ENCODE measurements at places on chromosomes 13 and 19.

GRCh38 chr13:79602936-79603335, 122.0 kb downstream of the NDFIP2 start:
- DNase-seq: no peak

GRCh38 chr13:35356572-35356971, 119.9 kb downstream of the MAB21L1 start:
- no peak for DNase-seq

- no peak for DNase-seq
These were observed 19.4 kb upstream of the MBNL2 start for GRCh38 chr13:97202761-97203160.

GRCh38 chr13:113558461-113558860, 26.1 kb upstream of the TFDP1 start:
- no peak for DNase-seq

- DNase-seq: no peak
These were observed 574.0 kb downstream of the EFNB2 start for GRCh38 chr13:105961438-105961837.

DNA sequence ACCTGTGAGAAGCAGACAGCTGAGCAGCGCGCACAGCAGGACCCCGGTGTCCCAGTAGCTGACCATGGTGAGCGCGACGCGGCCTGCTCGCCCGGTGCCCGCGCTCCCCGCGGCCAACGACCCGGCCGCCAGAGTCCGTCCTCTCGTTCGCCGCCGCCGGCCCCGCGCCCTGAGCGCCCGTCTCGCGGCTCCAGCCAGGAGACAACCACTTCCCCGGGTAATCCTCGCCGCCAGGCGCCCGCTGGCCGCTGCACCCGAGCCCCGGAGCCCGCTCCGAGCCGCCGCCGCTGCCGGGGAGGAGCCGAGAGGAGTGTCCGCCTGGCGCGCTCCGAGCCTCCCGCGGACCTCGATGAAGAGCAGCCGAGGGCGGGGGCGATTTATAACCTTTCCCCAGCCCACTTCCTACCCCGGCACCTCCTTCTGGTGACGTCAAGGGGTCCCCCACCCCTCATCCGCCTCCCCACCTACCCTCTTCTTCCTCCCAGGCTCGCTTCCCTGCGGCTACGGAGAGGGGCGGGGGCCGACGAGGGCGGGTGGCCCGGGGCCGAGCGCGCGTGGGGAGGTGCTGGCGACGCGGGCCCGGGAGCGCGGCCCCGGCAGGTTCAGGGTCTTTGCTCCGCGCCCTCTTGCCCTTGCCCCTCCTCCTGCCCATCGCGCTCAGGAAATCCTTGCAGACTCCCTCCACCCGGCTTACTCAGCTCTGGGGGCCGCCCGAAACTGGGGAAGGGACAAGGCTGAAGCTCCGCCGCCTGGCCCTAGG, at the start of gene FLT1:
Gene FLT1 (minus strand): TSS at position 351 of the 760 bp plus-strand sequence. CDS start 285 bp downstream, at position 66.
- DNase-seq: peak; percentile 77

GRCh38 chr19:13153569-13154240, 3.5 kb downstream of the IER2 start:
- no peak for DNase-seq

DNA sequence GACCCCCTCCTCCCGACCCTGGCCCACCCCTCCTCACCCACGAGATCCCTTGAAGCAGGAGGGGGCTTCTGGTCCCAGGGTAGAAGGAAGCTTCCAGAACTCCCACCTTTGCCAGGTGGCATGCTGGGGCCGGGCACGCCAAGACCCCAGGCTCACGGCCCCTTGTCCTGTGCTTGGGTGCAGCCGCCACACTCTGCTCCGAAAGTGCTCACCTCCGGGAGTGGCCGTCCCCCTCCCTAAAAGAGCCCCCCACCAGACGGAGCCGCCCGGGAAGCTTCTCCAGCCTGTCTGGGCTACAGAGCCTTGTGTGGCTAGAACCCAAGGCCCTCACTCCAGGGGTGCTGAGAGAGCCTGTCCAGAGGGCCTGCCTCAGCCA, 1.8 kb upstream of the EFNA2 start:
- no peak for DNase-seq

DNA sequence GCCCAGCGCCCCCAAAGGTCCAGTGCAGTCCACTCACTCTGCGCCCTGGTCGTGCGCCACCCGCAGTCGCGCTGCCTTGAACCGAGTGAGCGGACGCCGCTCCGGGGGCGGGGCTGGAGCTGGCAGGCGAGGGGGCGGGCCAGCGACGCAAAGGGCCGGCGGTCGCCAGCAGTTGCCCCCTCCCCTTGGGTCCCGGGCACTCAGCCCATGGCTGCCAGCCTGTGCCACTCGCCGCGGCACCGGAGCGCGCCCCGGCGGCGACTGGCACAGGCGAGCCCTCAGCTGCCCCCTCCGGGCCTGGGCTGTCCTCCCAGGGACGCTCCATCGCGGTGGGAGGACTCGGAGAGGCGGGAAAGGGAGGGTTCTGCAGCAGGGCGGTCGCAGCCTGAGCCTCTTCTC, at the start of gene S1PR5:
Gene S1PR5 (minus strand): TSS at position 87 of the 399 bp plus-strand sequence. CDS start 2,436 bp downstream, outside the sequence.
- no peak for DNase-seq

DNA sequence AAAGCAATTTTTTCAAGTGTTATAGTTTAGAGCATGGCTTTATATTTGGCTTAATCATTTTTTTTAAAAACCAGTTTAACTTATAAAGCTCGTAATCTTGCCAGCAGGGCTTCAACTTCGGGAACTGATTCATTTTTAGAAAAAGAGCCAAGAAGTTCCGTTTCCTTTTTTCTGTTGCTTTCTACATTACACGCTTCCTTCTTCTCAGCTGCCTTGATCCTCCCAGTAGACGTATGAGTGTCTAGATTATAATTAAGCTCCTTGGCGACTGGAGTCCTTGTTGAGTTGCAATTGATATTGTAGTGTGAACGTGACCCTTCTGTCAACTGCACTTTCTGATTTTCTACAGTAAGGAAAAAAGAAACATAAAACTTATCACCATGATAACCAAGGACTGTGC, 497.2 kb downstream of the DIAPH3 start:
- DNase-seq: no peak

- DNase-seq: no peak
These were observed 13.5 kb downstream of the SPPL2B start for GRCh38 chr19:2341982-2342381.

DNA sequence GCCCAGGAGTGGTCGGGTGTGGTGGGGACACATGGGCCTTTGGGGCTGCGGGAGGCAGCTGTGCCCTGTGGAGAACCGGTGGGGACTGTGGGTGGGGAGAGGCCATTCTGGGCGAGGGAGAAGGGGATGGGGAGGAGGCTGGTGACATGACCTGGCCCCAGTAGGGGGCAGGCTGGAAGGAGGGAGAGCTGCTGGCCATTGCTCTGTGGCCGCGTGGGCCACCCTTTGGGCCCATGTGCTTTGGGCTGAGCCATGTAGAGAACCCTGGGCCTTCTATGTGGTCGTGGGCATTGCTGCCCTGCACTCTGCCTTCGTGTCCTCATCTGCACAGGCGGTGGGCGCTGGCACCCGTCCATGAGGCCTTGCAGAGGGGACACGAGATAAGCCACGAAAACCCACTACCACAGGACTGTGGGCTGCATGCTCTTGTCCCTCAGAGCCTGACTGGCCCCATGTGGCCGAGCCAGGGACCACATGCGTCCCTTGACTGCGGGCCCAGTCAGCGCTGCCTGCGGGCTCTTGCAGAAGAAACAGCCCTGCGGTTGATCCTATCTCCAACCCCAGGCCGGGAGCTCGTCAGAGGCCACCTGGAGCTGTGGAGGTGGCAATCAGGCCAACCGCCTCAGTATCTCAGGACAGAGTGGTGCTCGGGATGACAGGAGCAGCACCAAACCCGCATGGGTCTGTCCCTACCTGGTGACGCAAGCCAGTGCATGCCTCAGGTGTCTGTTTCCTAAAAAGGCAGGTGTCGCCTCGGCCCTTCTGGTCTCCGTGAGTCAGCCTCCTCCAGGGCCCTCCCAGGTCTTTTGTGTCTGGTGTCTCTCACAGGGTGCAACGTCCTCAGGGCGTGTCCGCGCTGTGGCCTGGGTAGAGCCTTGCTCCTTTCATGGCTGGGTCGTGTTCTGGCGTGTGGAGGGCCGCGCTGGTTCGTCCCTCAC, 14.3 kb downstream of the FZR1 start:
- no peak for DNase-seq

GRCh38 chr13:45691251-45691650, 10.9 kb upstream of the CBY2 start:
- no peak for DNase-seq

DNA sequence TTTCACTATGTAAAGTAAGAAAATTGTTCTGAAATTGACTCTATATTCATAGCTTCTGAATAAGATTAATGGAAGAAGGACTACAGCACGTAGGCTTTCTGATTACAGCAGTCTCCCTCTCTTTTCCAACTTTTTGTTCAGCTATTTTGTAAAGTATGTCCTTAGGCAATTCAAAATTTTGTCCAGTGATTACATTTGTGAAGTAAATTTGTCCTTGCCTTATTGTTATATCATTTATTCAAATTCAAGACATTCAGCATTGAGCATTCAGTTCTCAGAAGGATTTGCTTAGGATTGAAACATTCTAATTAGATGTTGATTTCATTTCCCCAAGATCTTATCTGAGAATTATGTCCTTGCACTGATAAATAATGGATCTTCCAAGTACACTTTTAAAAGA, 76.6 kb downstream of the WDFY2 start:
- DNase-seq: no peak

DNA sequence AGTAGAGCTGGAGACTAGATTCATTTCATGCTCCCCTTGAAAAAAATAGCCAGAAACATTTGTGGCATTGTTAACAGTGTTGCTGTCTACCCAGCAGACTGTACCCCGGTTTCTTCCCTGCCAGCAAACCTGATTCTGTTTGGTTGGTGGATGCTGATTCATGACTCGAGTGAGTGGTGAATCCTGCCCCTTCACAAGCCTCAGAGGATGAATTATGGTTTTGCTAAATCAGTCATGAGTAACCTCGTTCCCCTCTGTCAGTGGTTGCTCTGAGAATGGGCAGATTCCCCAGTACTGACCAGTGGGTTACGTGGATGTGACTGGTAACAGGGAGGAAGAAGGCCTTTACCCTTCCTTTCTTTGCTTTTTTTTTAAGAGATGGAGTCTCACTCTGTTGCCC, 10.1 kb downstream of the NLRP12 start:
- DNase-seq: no peak

DNA sequence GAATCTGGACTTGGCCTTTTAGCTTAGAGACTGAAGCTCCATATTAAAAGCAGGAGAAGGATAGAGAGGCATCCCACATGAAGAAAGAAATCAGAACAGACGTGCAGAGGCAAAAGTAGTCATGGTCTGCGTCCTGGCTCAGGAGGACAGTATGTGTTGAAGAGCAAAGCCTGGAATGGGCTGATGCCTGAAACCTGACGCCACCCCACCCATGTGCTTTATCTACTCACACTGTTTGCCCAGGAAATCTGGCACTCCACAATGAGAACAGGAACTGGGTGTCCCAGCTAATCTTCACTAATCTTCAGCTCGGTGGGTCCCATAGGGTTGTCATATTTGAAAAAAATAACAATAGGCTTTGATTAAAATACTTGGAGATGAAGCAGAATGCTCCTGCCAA, 549.0 kb upstream of the GPC6 start:
- DNase-seq: no peak

GRCh38 chr13:40679480-40679985, 13.1 kb upstream of the FOXO1 start:
- DNase-seq: no peak

- DNase-seq: no peak
These were observed 2.6 kb downstream of the ZNF71 start for GRCh38 chr19:56597696-56598095.

- no peak for DNase-seq
These were observed 588 bp downstream of the DNASE2 start for GRCh38 chr19:12880551-12881171.

DNA sequence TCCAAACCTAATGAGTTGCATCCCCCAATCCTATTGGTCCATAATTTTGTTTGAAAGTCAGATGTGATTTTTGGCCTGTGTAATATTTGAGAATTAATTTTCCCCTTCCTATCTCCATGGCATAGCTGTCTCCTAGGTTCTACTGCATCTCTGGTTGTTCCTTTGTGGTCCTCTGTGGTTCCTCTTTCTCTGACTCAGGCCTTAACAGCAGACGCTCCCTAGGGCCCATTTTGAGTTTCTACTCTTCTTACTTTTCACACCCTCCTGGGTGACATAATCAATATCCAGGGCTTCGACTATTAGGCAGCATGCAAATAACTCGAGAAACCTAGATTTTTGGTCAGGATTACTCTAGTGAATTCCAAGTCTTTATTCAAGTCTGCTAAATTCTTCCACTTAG, 160.7 kb downstream of the RFC3 start:
- no peak for DNase-seq

DNA sequence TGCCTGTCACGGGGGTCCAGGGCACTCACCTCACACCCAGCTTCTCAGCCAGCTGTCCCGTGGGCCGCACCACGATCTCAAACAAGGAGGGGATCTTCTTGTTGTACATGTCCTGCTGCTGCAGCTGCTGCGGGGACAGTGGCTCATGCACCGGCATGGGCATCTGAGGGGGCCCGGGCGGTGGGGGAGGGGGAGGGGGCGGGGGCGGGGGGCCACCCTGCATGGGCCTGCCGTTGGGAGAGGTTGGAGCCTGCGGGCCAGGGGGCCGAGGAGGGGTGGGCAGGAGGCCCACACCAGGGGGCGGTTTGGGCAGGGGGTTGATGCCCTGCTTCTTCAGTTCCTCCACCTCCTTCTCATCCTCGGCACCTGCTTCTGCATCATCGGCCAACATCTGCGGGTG, 23.9 kb upstream of the TMEM160 start:
- DNase-seq: no peak

DNA sequence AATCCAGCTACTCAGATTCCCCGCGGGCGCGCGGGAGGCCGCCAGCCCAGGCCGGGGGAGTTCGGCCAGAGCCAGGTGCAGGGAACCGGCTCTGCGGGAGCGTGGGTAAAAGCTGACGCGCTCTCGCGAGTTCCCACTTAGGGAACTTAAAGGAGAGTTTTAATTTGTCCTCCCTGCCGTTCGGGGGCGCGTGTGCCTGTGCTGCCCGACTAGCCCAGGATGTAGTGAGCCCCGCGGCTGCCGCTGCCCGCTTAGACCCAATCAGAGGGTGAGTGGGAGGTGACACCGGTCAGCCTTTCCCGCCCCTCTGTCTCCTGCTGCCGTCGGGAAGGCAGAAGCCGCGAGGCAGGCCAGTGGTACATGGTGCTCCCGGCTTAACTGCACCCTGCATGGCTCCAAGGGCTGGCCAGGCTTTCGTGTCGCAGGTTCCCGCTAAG, 36.0 kb upstream of the NEK3 start:
- DNase-seq: peak; percentile 85

DNA sequence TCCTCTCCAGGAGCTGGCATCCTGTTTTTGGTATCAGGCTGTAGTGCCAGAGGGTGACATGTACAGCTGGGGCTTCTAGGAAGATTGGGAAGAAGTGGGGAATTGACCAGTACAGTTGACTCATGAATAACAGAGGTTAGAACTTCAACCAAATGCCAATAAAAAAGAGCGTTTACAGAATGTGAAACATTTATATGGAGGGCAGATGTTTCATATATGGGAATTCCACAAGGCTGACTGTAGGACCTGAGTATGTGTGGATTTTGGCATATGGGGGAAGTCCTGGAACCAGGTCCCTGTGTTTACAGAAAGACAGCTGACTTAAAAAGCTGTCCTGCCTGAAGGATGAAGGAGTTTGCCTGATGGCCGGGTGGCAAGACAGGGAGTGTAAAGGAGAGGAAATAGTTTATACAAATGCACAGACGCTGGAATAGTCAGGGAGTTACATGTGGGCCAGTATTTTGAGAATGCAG, 5.2 kb downstream of the CHAMP1 start:
- no peak for DNase-seq

- DNase-seq: no peak
These were observed 147.1 kb downstream of the DNAJC15 start for GRCh38 chr13:43170506-43170905.
